Activated CD4-positive, alpha-beta memory T cell treated with anti-CD3 and anti-CD28 coated beads, Interleukin-2, amount 10 ng/mL, durations not matched to agents 7 days and 5 days (primary cell): ENCODE measurements at places on chromosomes 16 and 17.
A peak's percentile ranks its signal among the peaks of the same experiment; 100 is the strongest.

- DNase-seq: no peak
These were observed 26.0 kb upstream of the DLX3 start for GRCh38 chr17:50020841-50021599.

- DNase-seq: no peak
These were observed 43.4 kb downstream of the KSR1 start for GRCh38 chr17:27499451-27500265.

DNA sequence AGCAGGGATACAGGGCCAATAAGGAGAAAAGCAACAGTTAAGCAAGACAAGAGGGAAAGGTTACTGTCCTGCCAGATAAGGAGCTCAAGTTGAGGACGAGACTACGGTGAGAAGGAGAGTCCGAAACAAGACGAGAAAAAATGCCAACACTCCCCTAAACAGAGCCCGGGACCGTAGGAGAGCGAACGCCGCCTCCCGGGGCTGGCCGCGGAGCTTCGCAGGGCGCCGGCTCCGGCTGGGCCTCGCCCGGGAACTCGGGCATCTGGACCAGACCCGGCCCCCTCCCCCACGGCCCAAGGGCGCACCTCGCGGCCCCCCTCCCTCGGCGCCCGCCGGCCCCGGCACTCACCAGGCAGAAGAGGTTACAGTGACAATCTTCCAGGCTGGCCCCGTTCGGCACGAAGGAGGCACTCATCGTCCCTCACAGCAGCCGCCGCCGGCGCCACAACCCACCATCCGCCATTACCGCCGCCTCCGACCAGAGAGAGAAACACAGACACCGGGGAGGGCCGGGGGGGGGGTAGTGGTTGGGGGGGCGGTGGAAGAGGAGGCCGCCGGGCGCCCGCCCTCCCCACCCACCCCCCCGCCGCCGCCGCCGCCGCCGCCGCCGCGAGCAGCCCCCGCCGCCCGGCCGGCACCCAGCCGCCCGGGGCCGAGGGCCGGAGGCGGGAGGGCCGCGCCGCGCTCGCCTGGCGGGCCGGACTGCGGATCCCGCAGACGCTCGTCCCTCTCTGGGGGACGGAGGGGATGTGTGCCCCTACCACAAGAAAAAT lies at the start of gene MED13:
TSS of gene MED13 (minus strand) at position 488 of the 773 bp plus-strand sequence. CDS start at position 415, 73 bp downstream.
- peak; percentile 66 for DNase-seq

DNA sequence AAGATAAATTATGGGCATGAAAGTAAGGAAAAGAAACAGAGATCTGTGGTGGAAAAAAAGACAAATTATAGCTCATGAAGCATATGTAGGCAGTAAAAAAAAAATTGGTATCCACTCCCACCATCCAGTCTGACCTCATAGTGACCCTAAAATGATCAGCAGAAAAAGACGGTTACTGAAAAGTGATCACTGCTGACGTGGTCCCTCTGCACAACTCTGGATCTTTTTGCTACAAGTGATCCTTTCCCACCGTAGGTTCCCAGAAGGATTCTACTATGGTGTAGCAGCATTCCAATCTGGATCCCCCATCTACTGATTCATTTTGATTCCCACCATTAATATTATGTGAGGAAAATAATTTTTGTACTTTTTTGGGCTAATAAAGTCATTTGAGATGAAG lies 10.9 kb upstream of the CHST6 start:
- DNase-seq: no peak

DNA sequence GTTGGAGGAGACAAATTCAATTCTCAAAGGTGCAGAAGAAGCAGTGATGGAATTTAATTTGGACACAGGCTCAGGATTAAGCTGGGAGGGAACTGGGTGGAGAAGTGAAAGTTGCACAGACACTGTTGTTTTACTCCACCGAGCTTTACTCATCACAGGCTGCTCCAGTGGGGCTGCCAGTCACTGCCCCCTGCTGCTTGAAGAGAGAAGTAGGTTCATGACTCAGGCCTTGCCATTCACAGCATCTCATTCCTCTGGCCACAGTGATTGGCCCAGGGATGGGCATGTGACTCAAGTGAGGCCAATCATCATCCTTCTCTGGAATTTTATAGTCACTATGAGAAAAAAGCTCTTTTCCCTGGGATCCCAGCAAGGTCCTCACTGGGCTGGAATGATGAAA lies 11.8 kb downstream of the GNAO1 start:
- peak; percentile 65 for DNase-seq

DNA sequence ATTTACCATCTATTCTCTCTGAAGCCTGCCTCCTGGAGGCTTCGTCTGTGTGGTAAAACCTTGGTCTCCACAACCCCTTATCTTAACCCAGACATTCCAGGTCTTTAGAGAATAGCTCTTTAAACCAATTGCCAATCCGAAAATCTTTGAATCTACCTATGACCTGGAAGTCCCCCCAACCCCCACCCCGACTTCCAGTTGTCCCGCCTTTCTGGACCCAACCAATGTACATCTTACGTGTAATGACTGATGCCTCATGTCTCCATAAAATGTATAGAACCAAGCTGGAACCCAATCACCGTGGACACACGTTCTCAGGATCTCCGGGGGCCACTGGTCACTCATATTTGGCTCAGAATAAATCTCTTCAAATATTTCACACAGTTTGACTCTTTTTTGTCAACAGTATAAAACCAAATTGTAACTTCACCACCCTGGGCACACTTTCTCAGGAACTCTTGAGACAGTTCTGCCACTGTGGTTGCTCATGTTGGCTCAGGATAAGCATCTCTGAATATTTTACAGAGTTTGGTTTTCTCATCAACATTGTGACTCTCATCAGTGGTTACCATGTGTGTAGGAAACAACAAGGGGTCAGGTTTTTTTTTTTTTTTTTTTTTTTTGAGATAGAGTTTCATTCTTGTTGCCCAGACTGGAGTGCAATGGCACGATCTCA lies 18.1 kb upstream of the DNAH17 start:
- no peak for DNase-seq

DNA sequence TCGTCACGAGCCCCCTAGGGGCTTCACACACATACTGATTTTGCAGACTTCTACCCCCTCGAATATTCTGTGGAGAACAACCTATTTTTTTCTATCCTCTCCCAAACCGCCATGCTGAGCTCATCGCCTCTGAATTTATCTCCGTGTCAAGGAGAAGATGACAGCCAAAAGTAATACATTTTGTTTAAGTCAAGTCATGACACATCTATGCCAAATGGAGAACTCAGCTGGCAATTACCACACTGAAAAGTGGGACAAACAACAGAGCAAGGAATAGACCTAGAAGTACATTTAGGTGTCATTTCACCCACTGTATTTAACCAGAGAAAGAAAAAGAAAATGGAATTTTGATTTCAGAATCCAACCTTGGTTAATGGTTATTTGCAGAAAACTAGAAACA lies 260.2 kb downstream of the SLC39A11 start:
- DNase-seq: no peak

DNA sequence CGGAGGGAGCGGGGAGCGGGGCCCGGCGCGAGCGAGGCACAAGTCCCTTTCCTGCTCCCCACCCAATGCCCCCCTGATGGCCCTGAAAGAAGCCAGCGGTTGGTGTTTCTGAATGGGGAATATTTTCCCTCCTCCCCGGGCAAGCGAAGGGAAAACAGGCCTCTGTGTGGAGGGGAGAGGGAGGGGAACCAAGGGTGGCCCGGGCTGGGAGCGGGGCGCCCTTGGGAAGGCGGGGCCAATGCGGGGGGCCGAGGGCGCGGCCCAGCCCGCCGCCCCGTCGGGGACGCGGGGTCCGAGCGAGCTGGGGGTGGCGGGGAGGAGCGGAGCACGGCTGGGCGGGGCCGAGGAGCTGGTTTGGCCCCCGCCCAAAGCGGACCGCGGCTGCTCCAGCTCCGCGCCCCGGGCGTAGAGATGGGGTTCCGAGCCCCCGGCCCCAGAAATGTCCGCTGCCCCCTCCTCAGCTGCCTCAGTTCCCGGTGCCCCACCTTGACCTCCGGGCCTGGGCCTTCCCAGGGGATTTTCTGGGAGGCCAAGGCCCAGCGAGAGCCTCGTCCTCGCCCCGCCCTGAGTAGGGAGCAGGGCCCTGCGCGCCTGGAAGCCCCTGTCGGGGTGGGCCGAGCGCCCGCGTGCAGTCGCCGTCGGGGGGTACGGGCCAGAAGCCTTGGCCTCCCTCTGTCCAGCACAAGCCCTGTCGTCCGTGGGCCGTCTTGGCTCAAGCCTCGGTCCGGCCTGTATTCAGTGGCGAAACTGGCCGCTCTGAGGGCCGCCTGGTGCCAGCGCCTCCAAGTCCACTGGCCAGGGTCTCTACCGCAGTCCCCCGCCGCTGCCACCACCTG lies 3.9 kb upstream of the HEXIM1 start:
- DNase-seq: no peak

GRCh38 chr17:55601874-55602364 lies 90.7 kb upstream of the SMIM36 start:
- DNase-seq: no peak

GRCh38 chr17:47225911-47226688 lies 17.0 kb downstream of the MYL4 start:
- no peak for DNase-seq

GRCh38 chr17:1104222-1104621 lies 75.6 kb downstream of the ABR start:
- DNase-seq: no peak

GRCh38 chr17:68319410-68320162 lies 28.3 kb downstream of the ARSG start:
- DNase-seq: no peak

DNA sequence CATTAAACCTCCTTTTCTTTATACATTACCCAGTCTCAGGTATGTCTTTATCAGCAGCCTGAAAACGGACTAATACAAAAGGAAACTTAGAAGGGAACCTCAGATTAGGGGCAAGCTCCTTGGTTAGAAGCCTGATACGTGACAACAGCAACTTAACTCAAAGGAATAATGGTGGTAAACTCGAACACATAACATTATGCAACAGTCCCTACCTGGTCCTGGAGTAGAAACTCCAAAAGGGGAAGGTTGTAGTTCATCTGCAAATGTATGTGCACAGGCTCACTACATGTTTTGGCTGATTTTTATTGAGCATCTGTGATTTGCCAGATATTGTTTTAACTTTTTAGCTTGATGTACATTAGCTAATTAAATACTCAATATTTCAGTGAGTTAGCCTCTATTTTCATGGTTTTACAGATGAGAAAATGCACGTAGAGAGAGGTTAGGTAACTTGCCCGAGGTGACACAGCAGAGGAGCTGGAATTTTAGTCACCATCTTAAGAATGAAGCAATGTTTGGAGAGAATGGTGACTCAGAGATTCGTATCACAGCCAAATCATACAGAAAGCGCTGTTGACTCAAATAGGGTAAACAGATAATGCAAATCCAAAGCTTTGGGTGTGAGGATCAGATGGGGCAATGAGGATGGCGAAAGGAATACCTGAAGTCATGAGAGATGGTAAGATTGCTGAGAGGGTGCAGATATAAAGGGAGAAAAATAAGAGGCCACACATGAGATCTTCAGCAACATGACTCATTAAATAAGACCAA lies 194.9 kb upstream of the RBFOX1 start:
- DNase-seq: no peak

GRCh38 chr17:19812407-19812806 lies 55.3 kb downstream of the ULK2 start:
- DNase-seq: no peak

GRCh38 chr17:19249681-19250080 lies 12.5 kb downstream of the EPN2 start:
- no peak for DNase-seq

DNA sequence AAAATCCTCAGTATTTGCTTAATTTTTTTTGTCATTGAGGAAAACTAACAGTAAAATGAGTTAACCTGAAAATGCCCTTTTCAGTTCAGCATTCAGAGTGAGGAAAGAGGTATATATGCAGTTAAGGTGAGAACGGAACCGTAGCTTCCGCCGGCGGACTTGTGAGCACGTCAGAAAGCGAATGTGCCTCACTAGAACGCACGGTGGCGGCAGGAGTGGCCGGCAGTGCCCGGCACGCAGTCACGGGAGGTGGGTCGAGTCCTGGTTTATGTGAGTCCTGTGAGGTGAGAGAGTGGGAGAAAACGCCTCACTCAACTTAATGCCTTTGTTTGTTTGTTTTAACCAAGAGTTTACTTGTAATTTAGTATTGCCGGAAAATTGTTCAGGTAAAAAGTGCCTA lies 6.1 kb downstream of the SEC14L1 start:
- no peak for DNase-seq

DNA sequence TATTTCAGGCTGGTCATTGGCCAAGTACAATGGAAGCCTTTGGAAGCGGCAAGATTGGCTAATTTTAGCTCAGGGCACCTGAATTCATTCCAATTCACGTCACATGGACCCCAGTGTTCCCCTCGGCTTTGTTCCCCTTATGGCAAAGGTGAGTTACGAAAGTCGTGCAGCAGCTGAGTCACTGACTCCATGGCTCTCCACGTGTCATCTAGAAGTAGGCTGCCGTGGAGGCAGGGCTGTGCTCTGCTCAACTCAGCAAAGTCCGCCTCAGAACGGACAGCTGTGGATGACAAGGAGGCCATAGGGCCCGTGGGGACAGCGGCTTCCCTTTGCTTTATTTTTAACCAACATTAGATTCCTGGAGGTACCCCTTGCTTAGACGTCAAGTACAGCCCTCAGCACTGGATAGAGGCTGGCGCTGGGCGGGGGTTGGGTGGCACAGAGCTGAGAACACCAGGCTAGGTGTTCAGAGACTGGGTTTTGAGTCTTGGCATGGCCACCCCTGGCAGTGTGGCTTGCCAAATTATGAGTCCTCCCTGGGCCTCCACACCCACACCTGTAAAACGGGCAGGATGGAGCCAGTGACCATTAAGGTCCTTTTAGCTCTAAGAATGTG lies 23.6 kb downstream of the ADAD2 start:
- no peak for DNase-seq

- DNase-seq: no peak
These were observed 87.8 kb upstream of the NOL11 start for GRCh38 chr17:67629971-67630320.

DNA sequence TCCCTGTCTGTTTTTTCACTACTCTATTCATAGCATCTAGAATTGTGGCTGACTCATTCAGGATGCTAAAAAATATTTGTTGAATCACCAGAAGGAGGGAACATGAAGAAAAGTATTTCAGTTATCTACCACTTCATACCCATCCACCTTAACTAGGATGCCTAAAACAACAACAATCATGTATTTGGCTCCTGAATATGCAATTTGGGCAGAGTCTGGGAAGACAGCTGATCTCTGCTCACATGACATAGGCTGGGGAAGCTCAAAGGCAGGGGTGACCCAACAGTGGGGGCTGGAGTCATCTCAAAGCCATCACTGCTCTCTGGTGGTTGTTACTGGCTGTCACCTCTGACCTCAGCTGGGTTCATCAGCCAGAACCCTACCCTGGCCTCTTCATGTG lies 80.1 kb upstream of the RPL38 start:
- no peak for DNase-seq

DNA sequence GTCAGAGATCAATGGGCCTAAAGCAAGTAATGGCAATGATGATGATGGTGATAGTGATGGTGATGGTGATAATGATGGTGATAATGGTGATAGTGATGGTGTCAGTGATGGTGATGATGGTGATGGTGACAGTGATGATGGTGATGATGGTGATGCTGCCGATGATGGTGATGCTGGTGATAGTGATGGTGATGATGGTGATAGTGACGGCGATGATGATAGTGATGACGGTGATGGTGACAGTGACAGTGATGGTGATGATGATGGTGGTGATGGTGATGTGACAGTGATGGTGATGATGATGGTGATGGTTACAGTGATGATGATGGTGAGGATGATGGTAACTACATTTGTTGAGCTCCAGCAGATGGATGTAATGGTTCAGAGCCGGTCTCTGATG lies 30.8 kb upstream of the OR4D1 start:
- no peak for DNase-seq
